Right lobe of liver (tissue), 6 donors: ENCODE measurements at places on chromosomes 3 and 15.

GRCh38 chr3:12947504-12948369 is 106.4 kb upstream of the RPL32 start:
- DNase-seq = no peak
- H3K4me1 ChIP-seq = no peaks in the 10 kb centered on the region
- H3K27ac ChIP-seq = no peak overlapping the region
- no peak overlapping the region for H3K4me3 ChIP-seq
- H3K27me3 ChIP-seq = no peaks in the 10 kb centered on the region

- H3K27me3 ChIP-seq = no peaks in the 10 kb centered on the region
- H3K4me1 ChIP-seq = no peaks in the 10 kb centered on the region
- no peak overlapping the region for H3K4me3 ChIP-seq
Observed at GRCh38 chr3:16871915-16872842, 12.6 kb upstream of the PLCL2 start.

DNA sequence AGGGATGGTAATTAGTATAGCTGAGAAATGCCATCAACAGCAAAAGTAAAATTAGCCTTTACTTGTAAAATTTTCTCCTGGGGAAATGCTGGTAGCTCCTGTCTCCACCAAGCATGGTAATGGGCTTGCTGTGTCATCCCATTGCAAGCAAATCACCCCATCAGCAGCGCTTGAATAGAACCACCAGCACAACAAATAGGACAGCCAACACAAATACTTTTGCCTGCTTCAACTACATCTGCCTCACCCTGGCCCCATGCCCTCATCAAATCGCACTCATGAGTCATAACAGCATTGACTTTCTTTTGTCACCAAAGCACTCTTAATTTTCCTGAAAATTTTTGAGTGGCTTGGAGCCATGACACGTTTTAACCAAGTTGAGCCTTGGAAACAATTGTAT is 52.6 kb downstream of the ERC2 start:
- H3K4me1 ChIP-seq = no peaks in the 10 kb centered on the region
- no peaks in the 10 kb centered on the region for H3K36me3 ChIP-seq
- H3K27me3 ChIP-seq = no peaks in the 10 kb centered on the region
- no peak overlapping the region for H3K4me3 ChIP-seq

DNA sequence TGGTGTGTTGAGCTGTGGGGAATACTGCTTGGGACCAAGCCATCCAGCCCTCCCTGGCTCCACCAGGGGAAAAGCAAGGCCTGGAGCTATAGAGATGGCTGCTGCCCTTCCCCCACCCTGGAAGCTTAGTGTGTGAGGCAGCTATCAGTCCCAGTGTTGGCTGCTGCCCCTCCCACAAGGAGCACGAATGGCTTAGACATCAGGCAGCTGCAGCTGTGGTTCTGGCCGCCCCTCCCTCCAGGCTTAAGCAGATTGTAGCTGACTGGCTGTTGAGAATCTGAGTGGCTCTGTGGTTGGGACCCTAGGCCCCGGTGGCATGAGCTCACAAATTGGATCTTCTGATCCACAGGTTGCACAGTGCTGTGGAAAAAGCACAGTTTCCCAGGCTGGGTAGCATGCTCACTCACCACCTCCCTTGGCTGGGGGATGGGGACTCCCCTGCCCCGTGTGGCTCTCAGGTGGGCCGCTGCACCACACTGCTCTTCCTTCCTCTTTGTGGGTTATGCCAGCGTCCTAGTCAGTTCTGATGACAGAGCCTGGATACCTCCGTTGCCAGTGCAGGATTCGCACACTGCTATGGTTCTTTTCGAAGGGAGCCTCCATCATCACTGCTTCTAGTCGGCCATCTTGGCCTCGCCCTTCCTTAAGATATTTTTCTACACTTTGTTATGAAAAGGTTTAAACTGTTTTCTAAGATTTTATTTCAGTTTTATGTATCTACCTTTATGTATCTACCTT is 21.2 kb upstream of the SUCNR1 start:
- no peaks in the 10 kb centered on the region for H3K4me1 ChIP-seq
- no peak overlapping the region for H3K27ac ChIP-seq

GRCh38 chr3:37892927-37893600 is 31.4 kb downstream of the CTDSPL start:
- DNase-seq = peak; percentile 64
- H3K27me3 ChIP-seq = no peaks in the 10 kb centered on the region

DNA sequence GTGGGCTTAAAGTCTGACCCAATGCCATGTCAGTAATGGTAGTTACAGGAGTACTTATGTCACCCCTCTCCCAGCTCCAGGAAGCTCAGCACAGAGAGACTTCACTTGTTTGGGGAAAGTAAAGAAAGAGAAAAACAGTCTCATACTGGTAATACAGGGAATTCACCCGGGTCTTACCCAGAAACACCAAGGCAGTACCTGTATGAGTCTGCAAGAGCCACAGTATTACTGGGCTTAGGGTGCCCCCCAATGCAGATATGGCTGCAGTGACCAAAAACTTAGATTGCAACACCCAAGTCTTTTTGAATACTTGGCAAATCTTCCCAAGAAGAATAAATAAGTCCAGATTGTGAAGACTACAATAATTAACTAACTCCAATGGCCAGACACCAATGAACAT is 622.1 kb downstream of the IGSF11 start:
- H3K36me3 ChIP-seq = no peaks in the 10 kb centered on the region
- DNase-seq = no peak
- H3K27me3 ChIP-seq = no peaks in the 10 kb centered on the region

GRCh38 chr3:118859950-118860349 is 174.7 kb downstream of the IGSF11 start:
- H3K27ac ChIP-seq = no peak overlapping the region
- no peaks in the 10 kb centered on the region for H3K36me3 ChIP-seq
- no peak for DNase-seq
- no peak overlapping the region for H3K4me3 ChIP-seq

- no peak for DNase-seq
- H3K36me3 ChIP-seq = no peaks in the 10 kb centered on the region
- peak overlapping the region; percentile 93 for H3K27ac ChIP-seq
- H3K4me3 ChIP-seq = peak overlapping the region; percentile 82
- no peaks in the 10 kb centered on the region for H3K27me3 ChIP-seq
Observed at GRCh38 chr3:190323246-190323626, 990 bp upstream of the CLDN1 start.

- no peak overlapping the region for H3K4me3 ChIP-seq
- DNase-seq = no peak
- no peaks in the 10 kb centered on the region for H3K36me3 ChIP-seq
- H3K27me3 ChIP-seq = no peaks in the 10 kb centered on the region
Observed at GRCh38 chr3:54793171-54793570, 134.7 kb downstream of the LRTM1 start.

GRCh38 chr3:66098436-66098835 is 59.7 kb upstream of the MAGI1 start:
- H3K4me1 ChIP-seq = no peaks in the 10 kb centered on the region
- no peak for DNase-seq
- H3K27ac ChIP-seq = no peak overlapping the region
- no peaks in the 10 kb centered on the region for H3K27me3 ChIP-seq

GRCh38 chr15:99731336-99732123 is 1.7 kb downstream of the LYSMD4 start:
- peaks cover 14% of the 10 kb centered on the region for H3K4me1 ChIP-seq
- no peak for DNase-seq
- H3K4me3 ChIP-seq = no peak overlapping the region
- H3K36me3 ChIP-seq = no peaks in the 10 kb centered on the region
- H3K27ac ChIP-seq = no peak overlapping the region

DNA sequence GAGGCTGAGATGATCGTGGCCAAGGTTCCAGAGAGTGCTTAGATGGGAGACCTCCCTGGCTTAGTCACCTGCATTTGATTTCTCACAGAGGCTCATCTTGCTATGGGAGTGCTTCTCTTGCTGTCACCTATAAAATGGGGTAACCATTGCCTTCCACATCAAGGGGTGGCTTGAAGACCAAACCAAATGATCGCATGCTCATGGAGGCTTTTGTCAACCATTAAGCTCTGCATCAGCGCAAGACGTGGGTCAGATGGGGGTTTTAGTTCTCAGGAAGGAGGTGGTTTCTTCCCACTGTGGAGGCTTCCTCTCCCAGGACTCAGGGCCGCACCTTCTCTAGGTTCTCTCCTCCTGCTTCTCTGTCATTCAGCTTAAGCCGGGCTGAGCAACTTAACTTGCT is 27.4 kb upstream of the NOX5 start:
- H3K36me3 ChIP-seq = no peaks in the 10 kb centered on the region
- no peaks in the 10 kb centered on the region for H3K27me3 ChIP-seq

GRCh38 chr15:47517737-47518136 is 199.6 kb upstream of the SEMA6D start:
- no peak for DNase-seq
- H3K27ac ChIP-seq = no peak overlapping the region
- H3K36me3 ChIP-seq = no peaks in the 10 kb centered on the region
- no peak overlapping the region for H3K4me3 ChIP-seq
- no peaks in the 10 kb centered on the region for H3K27me3 ChIP-seq

DNA sequence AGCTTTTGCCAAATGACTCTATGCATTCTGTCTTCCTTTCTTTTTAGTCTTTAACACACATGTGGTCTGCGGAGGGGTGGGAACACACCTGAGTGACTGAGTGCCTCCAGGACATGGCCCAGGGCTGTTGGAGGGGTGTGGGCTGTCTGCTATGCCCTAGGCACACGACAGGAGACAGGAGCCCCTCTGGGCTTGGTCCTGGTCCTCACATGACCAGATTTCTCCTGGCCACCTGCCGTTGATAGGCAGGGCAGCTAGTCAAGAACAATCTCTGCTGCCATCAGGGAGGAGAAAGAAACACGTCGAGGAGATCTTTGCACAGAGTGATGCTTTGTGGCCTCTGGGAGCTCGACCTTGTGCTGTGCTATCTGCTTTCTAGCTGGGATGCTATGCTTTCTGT is 176.6 kb downstream of the KLF13 start:
- H3K36me3 ChIP-seq = no peaks in the 10 kb centered on the region
- H3K4me1 ChIP-seq = no peaks in the 10 kb centered on the region
- no peak overlapping the region for H3K27ac ChIP-seq

DNA sequence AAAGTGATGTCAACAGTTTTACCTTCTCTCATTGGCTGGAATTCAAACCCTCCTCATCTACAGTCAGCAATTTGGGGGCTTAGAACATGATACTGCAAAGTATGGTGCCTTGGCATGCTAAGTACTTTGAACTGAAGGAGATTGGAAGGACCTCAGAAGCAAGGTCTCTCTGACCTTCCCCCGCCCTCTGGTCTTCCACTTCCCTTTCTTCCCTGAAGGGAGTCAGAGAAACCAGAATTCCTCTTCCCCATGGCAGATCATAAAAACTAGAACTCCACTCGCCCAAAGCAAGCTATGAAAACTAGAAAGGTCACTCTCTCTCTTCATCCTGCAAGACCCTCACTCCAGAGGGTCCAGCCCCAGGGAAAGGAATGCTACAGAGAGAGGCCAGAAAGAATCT is 64.2 kb downstream of the CD200R1L start:
- no peaks in the 10 kb centered on the region for H3K27me3 ChIP-seq
- no peaks in the 10 kb centered on the region for H3K36me3 ChIP-seq
- no peak overlapping the region for H3K27ac ChIP-seq
- H3K4me1 ChIP-seq = no peaks in the 10 kb centered on the region
- H3K4me3 ChIP-seq = no peak overlapping the region

- no peaks in the 10 kb centered on the region for H3K27me3 ChIP-seq
- no peaks in the 10 kb centered on the region for H3K36me3 ChIP-seq
- H3K4me1 ChIP-seq = peaks cover 38% of the 10 kb centered on the region
- H3K27ac ChIP-seq = peak overlapping the region; percentile 86
- H3K4me3 ChIP-seq = peak overlapping the region; percentile 89
Observed at GRCh38 chr3:33798113-33798417, 365 bp upstream of the PDCD6IP start.

- no peak overlapping the region for H3K4me3 ChIP-seq
- no peak for DNase-seq
Observed at GRCh38 chr3:172701751-172702150, 9.1 kb downstream of the NCEH1 start.

DNA sequence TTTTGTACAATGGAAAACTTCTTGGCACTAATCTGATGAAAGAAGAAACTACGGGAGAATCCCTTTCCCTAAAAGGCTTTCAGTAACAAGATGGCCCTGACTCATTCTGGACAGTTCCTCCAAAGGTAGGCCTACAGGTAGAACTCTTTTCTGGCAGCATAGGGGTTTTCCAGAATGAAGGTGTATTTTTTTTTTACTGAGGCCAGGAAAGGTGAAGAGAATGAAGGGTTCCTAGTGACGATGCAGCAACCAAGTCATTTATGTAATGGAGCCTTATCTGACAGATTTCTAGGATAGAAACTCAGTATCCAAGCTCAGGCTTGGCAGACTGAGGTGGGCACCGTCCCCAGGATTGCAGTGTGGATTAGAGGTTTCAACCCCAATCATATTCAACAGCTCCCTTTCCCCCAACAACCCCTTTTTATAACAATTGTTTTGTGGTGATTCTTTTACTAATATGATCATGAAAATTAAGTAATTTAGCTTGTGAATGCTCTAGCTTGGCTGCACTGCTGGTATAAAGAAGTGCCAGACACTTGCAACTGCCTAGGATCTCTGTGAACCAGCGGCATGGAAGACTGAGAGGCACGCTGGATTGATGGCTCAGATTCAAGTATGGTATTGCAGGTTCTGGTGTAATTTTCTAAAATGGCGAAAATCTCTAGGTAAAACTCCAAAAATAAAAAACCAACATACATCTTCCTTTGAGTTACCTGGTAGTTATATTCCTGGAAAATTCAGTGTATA is 8.7 kb upstream of the TRIM69 start:
- no peaks in the 10 kb centered on the region for H3K27me3 ChIP-seq
- H3K4me1 ChIP-seq = peaks cover 15% of the 10 kb centered on the region
- no peaks in the 10 kb centered on the region for H3K36me3 ChIP-seq
- H3K27ac ChIP-seq = peak overlapping the region; percentile 97

DNA sequence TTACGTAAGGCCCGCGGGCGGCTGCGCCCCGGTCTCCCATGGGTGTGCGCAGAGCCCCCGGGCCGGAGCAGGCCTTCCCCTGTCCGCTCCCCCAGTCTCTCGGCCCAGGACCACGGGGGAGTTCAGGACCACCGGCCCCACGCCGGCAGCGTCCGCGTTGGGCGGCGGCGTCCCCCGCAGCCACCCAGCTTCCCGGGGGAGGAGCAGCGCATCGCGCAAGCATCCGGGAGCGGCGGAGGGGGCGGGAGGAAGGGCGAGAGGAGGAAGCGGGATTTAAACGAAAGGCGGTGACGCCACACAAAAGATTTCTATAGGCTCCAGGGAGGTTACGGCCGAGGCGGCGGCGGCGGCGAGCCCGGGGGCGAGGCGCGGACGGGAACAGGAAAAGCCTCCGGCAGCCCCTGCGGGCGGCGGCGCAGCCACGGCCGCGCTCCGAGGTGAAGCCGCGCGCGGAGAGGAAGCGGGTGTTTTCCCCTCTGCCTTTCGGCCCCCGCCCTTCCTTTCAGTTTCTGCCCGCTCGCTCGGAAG is at the start of gene TLNRD1:
TSS of gene TLNRD1 (plus strand) at position 300 of the 528 bp plus-strand sequence. CDS start 1,349 bp downstream, outside the sequence.
- no peaks in the 10 kb centered on the region for H3K27me3 ChIP-seq
- no peaks in the 10 kb centered on the region for H3K36me3 ChIP-seq
- peak; percentile 90 for DNase-seq
- H3K27ac ChIP-seq = peak within 1 kb of the TSS; percentile 97
- peaks cover 35% of the 10 kb centered on the region for H3K4me1 ChIP-seq

GRCh38 chr3:163832547-163832946 is 1245.7 kb downstream of the SI start:
- H3K36me3 ChIP-seq = no peaks in the 10 kb centered on the region
- no peaks in the 10 kb centered on the region for H3K4me1 ChIP-seq
- H3K27ac ChIP-seq = no peak overlapping the region
